ENCODE measurements at places on chromosomes 11 and 22. TPM values are rescaled to one million over a fixed set of nuclear protein-coding genes. Genes with fewer than 3 reads are reported as not detected.

DNA sequence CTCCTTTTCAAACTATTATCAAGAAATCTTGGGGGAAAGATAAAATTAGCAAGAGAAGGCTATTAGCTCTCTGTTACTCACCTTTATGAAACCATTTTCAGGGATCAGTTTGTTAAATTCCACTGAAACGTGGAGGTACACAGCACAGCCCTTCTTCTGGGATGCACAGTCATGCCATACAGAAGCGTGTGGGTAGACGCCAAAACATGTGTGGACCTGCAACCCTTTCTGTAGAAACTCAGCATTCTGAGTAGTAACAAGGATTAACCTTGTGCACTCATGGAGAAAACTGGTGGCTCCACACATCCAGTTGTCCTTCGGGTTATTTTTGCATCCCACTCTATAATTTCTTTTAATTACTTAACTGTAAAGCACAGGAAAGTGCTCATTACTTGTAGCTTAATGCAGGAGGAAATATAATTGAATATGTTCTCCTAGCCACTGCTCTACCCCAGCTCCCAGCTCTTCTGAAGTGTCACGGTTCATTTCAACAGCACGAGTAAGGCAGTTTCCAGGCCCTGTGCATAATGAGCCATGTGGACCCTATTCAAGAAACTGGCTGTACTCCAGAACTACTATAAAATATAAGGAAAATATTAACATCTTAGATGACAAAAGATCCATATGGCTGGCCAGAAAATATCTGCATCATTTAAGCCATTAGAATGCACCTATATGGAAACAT, 26.1 kb downstream of the BDNF start:
- ATAC-seq = no peak

SLC37A2 gene
- 2.6 TPM for total RNA-seq

KRTAP5-8 gene
- not detected for total RNA-seq

GRCh38 chr11:9330387-9331384, 16.3 kb upstream of the TMEM41B start:
- ATAC-seq = no peak

- ATAC-seq = no peak
Observed at GRCh38 chr11:67498544-67498972, 6.6 kb downstream of the PITPNM1 start.

SLC22A8 gene
- total RNA-seq = not detected

ARSA gene
- total RNA-seq = 23.6 TPM

- ATAC-seq = peak; percentile 67
Observed at GRCh38 chr22:30444632-30445437, 19.3 kb downstream of the MTFP1 start.

DNA sequence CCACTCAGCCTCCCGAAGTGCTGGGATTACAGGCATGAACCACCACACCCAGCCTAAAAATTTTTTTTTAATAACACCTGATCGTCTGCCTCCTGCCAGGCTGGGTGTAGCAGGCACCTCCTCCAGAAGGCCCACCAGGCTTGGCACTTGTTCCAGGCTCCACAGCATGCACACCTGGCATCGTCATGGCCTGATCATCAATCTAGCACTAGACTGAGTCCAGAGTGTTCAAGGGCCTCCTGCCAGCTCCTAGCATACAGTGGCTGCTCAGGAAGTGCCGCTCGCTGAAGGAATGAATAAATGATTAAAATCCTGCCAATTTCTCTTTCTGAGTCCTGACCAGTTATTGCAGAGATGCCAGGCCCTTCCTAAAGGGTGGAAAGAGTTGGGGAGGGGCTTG, 3.5 kb upstream of the PDGFB start:
- no peak for ATAC-seq

- no peak for ATAC-seq
Observed at GRCh38 chr11:16278273-16278672, 78.1 kb downstream of the SOX6 start.

DNA sequence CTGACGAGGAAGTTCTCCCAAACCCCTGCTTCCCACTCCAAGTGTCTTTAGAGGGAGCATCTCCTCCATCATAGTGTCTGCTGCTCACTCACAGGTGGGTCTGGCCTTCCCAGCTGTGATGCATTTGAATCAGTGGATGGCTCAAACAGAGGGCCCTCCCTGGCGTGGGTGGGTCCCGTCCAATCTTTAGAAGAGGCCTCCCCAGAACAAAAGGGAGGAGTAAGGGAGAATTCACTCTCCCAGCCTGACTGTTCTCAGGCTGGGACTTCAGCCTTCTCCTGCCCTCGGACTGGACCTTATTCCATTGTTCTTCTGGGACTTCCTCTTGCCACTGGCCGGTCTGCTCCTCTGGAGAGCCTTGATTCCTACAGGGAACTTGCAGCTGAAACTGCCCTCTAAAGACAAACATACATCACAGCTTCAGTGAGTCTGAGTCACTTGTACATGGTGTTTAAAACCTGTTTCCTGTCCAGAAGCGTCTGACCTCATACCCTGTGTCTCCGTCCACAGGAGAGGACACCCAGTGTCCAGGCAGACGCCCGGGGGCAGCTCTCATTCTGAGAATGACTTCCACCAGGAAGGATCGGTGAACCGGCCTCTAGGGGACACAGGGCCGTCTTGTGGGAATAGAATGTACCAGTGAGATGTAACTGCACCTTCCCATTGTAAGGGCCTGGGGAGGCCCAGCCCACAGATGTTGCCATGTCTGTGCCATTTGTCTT, 234.7 kb downstream of the BRD1 start:
- ATAC-seq = no peak

TH gene
- total RNA-seq = not detected

- no peak for ATAC-seq
Observed at GRCh38 chr11:133679896-133680295, 147.6 kb upstream of the OPCML start.

DNA sequence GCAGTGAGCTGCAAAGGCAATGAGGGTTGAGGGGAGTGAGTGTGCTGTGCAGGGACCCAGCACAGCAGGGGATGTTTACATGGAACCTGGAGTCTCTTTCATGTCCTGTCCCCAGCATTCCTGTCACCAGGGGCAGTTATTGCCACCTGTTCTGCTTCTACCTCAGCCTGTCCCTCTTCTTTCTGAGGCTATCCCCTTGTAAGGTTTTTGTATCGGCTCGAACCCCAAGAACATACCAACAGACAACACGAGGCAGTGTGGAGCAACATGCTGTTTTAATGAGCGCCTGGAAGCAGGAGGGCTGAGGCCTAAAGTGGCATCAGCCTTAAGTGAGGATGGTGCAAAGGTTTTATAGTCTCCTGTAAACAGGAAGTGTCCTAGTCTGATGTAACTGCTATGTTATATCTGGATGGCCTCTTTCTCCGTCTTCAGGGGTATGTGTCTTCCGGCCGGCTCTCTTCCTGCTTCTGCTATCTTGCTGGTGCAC, 3.9 kb downstream of the SCGB2A2 start:
- no peak for ATAC-seq

GRCh38 chr11:63843041-63843440, 4.1 kb downstream of the MARK2 start:
- ATAC-seq = no peak

- peak; percentile 69 for ATAC-seq
Observed at GRCh38 chr11:2898366-2899079, 12.9 kb upstream of the CDKN1C start.

GRCh38 chr11:84232511-84232910, 946.3 kb upstream of the CCDC90B start:
- no peak for ATAC-seq

DNA sequence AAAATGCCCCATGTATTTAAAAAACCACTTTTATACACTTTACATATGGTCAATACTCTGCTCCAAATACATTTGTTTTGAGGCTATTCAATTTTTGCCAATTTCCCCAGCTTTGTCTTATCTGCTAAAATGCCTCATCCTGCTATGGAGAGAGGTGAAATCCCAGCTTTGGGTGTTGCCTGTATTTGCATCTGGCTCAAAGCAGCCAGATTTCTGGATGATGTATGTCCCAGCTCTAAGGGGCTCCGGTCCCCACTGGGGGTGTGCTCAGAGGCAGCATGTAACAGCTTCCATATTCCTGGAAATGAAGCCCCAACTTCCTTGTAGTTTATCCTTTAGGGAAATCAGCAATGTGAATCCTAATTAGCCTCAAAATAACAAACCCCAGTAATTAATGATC, 59.5 kb downstream of the WT1 start:
- no peak for ATAC-seq

OOSP1 gene
- total RNA-seq = not detected
